ENCODE measurements at places on chromosomes 11 and 22. TPM values are rescaled to one million over a fixed set of nuclear protein-coding genes. Genes with fewer than 3 reads are reported as not detected.

GRCh38 chr11:62217191-62217748 is 8.8 kb downstream of the SCGB2A1 start:
- H3K36me3 ChIP-seq: no peaks in the 10 kb centered on the region
- H3K27ac ChIP-seq: no peak overlapping the region
- H3K4me3 ChIP-seq: no peak overlapping the region
- no peaks in the 10 kb centered on the region for H3K4me1 ChIP-seq
- no peak for DNase-seq

GRCh38 chr11:1310772-1311468 is 1.5 kb upstream of the TOLLIP start:
- DNase-seq: no peak
- H3K36me3 ChIP-seq: no peaks in the 10 kb centered on the region
- peaks cover 33% of the 10 kb centered on the region for H3K4me1 ChIP-seq

DNA sequence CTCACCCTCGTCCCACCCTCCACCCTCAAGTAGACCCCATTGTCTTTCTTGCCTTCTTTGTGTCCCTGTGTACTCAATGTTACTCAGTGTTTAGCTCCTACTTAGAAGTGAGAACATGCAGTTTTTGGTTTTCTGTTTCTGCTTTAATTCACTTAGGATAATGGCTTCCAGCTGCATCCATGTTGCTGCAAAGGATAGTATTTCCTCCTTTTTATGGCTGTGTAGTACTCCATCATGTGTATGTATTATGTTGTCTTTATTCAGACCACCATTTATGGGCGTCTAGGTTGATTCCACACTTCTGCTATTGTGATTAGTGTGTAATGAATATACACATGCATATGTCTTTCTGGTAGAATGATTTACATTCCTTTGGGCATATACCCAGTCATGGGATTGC is 73.6 kb downstream of the SIK2 start:
- H3K27me3 ChIP-seq: no peaks in the 10 kb centered on the region
- no peak overlapping the region for H3K4me3 ChIP-seq
- no peak for DNase-seq
- no peak overlapping the region for H3K27ac ChIP-seq
- H3K4me1 ChIP-seq: no peaks in the 10 kb centered on the region
- H3K36me3 ChIP-seq: peaks cover 1% of the 10 kb centered on the region

- no peak overlapping the region for H3K4me3 ChIP-seq
- no peak overlapping the region for H3K27ac ChIP-seq
- no peak for DNase-seq
These were observed 37.7 kb downstream of the TCIRG1 start for GRCh38 chr11:68076371-68077042.

DNA sequence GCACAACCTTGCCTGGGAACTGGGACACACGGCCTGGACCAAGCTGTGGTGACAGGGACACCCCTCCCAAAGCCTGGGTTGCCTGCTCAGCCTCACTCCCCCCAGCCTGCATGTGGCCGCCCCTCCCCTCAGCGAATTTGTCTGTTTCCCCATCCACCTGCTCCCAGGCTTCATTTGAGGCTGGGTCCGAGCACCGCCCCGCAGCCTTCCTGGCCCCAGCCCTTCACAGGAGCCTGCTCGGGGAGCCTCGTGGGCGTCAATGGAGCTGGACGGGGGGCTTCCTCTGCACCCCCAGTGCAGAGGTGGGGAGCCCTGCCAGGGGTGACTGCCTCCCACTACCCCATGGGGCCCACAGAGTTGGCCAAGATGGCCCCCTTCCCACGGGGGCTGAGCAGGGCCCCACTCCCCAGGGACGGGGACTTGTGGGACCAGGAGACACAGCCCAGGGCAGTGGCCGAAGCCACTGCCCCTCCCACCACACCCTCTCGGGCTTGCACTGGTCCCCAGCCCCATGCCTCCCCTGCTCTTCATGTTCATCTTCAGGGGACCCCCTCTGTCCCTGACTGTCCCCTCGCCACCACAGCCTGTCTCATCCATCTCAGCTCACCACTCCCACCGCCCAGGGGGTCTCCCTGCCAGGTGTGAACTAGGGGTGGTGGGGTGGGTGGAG is 91.7 kb downstream of the WNT7B start:
- no peak overlapping the region for H3K27ac ChIP-seq
- no peak overlapping the region for H3K4me3 ChIP-seq
- no peak for DNase-seq
- no peaks in the 10 kb centered on the region for H3K4me1 ChIP-seq

GRCh38 chr11:72466410-72466809 is 32.1 kb upstream of the CLPB start:
- H3K4me1 ChIP-seq: no peaks in the 10 kb centered on the region
- no peaks in the 10 kb centered on the region for H3K36me3 ChIP-seq
- no peaks in the 10 kb centered on the region for H3K27me3 ChIP-seq
- no peak for DNase-seq
- no peak overlapping the region for H3K4me3 ChIP-seq

DNA sequence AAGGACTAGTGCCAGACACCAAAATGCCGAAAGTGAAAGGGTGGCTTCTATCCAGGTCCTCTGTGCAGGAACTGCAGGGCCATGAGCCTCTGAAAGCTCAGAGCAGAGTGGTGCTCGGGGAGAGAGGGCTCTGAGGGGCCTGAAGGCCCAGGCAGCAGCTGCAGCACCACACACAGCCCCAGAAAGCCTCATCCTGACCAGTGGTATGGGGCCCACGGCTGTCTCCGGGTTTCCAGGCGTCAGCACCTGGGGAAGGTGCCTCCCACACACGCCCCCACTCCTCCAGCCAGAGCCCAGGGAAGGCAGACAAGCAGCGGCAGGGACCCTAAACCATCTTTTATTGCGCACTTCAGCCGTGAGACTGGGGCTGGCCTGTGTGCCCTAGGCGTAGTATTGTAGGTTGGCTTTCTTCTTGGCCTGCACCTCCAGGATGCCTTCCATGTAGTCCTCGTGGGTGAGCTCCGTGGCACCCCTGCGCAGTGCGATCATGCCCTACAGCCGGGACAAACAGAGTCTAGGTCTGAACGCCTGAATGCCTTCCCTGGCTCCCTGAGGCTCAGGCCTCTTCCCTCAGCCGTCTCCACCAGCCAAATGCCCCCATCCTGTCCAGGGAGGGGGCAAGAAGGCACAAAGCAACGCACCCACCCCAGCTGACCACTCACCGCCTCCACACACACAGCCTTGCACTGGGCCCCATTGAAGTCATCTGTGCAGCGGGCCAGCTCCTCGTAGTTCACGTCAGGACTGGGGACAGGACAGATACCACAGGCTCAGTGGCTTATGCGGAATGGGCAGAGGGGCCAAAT is 7.6 kb downstream of the PSMC3 start:
- peaks cover 12% of the 10 kb centered on the region for H3K36me3 ChIP-seq
- H3K27ac ChIP-seq: no peak overlapping the region
- H3K27me3 ChIP-seq: no peaks in the 10 kb centered on the region
- no peak overlapping the region for H3K4me3 ChIP-seq
- no peaks in the 10 kb centered on the region for H3K4me1 ChIP-seq
- no peak for DNase-seq

DNA sequence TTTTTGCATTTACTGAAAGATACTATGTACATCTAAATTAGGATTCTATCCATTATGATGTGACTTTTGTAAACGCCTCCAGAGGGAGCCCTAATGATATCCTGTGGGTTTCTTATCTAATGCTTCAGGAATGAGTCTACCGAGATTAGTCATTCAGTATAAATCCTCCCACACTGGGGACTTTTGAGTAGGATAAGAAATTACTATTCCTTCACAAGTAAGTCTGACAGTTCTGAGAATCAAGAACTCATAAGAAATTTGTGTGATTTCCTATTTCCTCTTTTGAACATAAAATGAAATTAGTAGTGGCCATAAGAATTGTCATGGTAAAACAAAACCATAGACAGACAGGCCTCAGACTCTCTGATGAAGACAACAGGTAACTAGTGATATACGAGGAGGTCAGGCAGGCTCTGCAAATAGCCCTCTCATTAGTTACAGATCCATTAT is 10.0 kb upstream of the OR5M1 start:
- no peak overlapping the region for H3K27ac ChIP-seq
- no peaks in the 10 kb centered on the region for H3K27me3 ChIP-seq
- peak; percentile 30 for DNase-seq
- no peaks in the 10 kb centered on the region for H3K36me3 ChIP-seq
- no peaks in the 10 kb centered on the region for H3K4me1 ChIP-seq
- no peak overlapping the region for H3K4me3 ChIP-seq

DNA sequence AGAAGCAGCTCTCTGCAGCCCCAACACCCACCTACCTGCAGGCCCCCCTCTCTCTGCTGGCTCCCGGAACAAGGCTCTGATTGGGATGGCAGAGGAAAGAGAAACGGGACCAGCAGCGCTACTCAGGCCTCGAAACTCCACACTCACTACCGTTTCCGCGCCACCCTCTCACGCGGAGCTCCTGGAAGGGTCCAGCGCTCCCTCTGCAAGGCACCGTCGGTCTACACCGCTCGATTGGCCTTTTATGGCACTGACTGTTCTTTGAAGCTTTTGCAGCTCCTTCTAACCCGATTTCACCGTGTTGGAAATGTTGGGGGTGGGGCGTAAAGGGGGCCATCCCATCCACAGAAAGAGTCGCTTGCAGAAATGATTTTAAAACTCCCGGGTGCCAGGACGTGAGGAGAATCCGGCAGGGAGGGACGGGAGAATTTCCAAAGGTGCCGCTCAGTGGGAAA is 323 bp upstream of the PANX1 start:
- peak overlapping the region; percentile 86 for H3K4me3 ChIP-seq
- H3K27me3 ChIP-seq: no peaks in the 10 kb centered on the region
- H3K36me3 ChIP-seq: no peaks in the 10 kb centered on the region

- peak overlapping the region; percentile 51 for H3K4me3 ChIP-seq
These were observed 4.4 kb downstream of the AHNAK start for GRCh38 chr11:62542111-62542745.

DNA sequence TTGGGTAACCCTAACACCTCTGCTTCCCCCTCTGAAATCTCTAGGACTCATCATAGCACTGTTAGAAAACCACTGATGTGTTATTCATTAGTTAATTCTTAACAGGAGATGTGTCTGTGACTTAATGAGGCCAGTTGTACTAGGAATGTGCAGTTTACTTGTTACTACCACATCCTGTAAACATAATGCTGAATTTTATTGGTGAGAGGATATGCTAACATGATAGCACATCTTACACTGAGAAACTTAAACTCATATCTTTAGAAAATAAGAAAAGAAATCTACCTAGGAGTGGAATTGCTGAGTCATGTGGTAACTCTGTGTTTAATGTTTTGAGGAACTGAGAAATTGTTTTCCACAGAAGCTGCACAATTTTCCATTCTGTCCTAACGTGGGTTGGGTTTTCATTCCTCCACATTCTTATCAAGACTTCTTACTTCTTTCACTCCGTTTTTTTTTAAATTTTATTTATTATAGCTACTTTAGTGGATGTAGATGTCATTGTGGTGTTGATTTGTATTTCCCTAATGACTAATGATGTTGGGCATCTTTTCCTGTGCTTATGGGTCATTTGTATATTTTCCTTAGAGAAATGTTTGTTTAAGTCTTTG is 33.7 kb downstream of the RNF121 start:
- H3K27me3 ChIP-seq: no peaks in the 10 kb centered on the region
- peak overlapping the region; percentile 65 for H3K27ac ChIP-seq
- H3K4me3 ChIP-seq: peak overlapping the region; percentile 46
- H3K4me1 ChIP-seq: peaks cover 11% of the 10 kb centered on the region

GRCh38 chr11:32723332-32723731 is 71.1 kb downstream of the CCDC73 start:
- DNase-seq: no peak
- H3K4me1 ChIP-seq: no peaks in the 10 kb centered on the region
- H3K4me3 ChIP-seq: no peak overlapping the region
- no peak overlapping the region for H3K27ac ChIP-seq
- no peaks in the 10 kb centered on the region for H3K27me3 ChIP-seq

DNA sequence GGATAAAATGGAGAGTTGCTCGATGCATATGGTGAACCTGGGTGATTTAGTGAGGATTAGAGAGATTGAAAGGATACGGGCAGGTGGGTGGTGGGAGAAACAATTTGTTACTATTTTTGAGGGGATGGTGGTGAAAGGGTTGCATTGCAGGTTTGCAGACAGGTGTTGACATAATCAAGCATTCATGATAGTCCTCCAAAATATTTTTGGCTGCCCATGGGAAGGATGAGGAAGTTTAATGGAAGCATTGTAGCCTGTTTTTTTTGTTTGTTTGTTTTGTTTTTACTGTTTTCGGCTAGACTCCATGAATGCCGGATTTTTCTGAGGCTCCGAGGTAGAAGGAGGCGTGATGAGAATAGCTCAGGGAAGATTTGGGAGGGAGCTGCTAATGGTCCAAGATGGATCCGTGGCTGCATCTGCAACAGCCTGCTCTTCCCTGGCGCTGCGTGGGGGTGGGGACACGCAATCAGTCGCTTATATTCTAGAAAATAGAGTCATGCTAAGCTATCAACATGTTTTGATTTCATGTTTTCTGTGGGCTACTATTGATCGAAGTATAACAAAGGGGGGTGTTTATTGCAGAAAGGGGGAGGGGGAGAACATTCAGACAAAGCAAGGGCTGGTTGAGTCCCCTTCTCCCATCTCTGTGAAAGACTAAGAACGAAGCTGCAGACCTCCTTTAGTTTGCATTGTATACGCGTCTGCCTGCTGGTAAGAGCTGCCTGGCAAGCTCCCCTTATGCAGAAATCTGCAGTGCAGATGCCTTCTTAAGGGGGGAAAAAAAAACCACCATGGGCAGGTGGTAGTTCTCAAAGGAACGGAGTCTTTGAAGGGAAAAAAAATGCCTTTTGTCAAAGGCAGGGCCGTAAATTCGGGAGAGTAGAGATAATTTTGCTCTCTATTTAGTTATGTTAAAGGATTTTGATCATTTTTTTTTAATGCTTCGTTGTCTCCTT is 1.0 kb downstream of the RTN3 start:
- no peaks in the 10 kb centered on the region for H3K36me3 ChIP-seq
- peaks cover 10% of the 10 kb centered on the region for H3K4me1 ChIP-seq
- no peaks in the 10 kb centered on the region for H3K27me3 ChIP-seq
- no peak for DNase-seq
- peak overlapping the region; percentile 76 for H3K27ac ChIP-seq

- no peak overlapping the region for H3K4me3 ChIP-seq
- H3K27me3 ChIP-seq: no peaks in the 10 kb centered on the region
- H3K4me1 ChIP-seq: no peaks in the 10 kb centered on the region
- DNase-seq: no peak
- H3K36me3 ChIP-seq: no peaks in the 10 kb centered on the region
These were observed 217.7 kb downstream of the LUZP2 start for GRCh38 chr11:24714601-24715000.

GRCh38 chr11:37552284-37552683 is 954.2 kb upstream of the RAG2 start:
- no peak for DNase-seq
- H3K27ac ChIP-seq: no peak overlapping the region
- no peaks in the 10 kb centered on the region for H3K36me3 ChIP-seq
- no peaks in the 10 kb centered on the region for H3K4me1 ChIP-seq
- no peaks in the 10 kb centered on the region for H3K27me3 ChIP-seq

RBMXL2 gene
- total RNA-seq: not detected

XKR3 gene
- total RNA-seq: not detected

CTSD gene
- 51.9 TPM for total RNA-seq

KREMEN1 gene
- total RNA-seq: 0.40 TPM

SUN2 gene
- 93.4 TPM for total RNA-seq
